Muscle of back (tissue), 13 donors: ENCODE measurements at places on chromosomes 6 and 20.

- no peak for DNase-seq
Measured at GRCh38 chr6:44096612-44097011, 30.6 kb downstream of the MRPL14 start.

DNA sequence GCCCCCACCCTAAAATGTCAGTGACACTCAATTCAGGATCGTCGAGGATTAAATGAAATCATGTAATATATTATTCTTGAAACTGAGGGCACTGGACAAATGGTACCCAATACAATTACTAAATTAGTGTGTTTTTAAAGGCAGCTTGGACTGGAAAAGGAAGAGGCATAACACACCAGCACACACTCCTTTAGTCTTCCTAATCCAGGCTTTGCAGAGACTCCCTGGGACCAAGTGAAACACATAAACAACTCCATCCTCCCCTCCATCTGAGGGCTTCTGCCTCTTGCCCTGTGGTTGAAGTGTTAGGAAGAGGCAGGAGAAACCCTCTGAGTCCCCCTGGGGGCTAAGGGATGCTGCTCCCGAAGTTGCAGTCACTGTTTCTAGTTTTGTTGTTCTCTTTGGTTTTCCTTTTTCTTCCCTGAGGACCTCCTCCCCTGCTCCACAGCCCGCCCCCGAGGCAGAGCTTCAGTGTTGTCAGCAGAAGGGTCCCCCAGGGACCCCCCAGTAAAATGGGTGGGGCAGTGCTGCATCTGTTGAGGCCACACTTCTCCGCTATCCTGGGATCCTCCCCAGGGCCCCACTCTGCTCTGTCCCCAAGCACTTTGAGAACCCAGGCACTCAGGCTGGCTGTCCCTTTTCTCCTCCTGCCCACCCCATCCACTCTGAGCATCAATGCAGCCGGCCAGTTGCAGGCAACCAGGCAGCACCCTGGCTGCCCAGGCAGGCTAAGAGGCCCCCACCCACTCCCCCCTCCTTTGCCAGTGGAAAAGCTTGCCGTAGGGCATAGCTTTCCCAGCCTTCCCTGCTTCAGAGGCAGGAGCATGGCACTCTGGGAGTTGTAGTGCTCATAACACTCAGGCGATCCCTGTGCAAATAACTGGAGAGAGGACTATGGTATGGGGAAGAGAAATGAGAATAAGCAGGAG, 5.9 kb downstream of the TMEM63B start:
- DNase-seq: no peak

GRCh38 chr6:14711056-14711703, 534.7 kb upstream of the JARID2 start:
- DNase-seq: peak; percentile 78

GRCh38 chr6:38542031-38542430, 97.7 kb downstream of the BTBD9 start:
- DNase-seq: no peak

DNA sequence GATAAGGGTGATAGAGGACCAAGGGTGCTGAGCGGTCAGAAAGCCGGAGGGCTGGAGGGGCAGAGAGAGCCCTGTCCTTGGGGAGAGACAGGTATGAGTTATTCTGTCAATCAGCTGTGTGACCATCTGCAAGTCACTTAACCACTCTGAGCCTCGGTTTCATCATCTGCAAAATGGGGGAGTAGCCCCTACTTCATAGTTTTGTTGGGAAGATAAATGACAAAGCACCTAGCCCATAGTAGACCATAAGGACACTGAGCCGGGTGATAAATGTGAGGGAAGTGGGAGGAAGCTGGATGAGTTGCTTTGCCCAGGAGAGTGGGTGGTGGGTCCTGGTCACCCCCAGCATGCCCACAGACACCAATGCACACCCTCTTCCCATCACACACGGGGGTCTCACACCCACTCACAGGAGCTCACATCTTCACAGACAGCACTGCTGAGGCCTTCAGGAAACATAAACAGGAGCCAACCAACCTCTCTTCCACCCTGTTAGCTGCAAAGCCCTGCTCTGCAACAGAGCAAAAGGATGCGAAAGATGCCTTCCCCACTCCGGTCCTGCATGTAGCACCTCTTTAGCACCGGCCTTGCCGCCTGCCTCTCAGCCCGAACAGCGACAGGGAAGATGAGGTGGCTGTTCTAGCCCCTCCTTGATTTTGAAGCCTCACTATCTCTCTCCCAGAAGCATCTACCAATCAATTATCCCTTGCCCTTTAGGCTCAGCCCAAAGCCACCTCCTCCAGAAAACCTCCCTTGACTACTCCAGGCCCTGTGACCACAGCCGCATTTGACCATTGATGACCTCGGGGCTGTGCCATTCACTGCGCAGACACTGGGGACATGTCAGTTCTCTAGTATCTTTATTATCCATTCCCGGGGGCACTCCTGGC, 18.9 kb downstream of the SPDEF start:
- DNase-seq: no peak

DNA sequence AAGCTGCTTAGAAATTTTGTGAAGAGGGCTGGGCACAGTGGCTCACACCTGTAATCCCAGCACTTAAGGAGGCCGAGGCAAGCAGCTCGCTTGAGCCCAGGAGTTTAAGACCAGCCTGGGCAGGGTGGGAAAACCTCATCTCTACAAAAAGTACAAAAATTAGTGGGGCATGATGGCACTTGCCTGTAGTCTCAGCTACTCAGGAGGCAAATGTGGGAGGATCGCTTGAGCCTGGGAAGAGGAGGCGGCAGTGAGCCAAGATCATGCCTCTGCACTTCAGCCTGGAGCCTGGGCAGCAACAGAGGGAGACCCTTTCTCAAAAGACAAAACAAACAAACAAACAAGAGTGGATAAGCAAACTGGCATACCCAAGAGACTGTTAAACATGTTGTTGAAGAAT, 308.3 kb upstream of the ADGRB3 start:
- no peak for DNase-seq

GRCh38 chr6:18530201-18530600, 143.1 kb downstream of the RNF144B start:
- DNase-seq: no peak

- peak; percentile 13 for DNase-seq
Measured at GRCh38 chr20:36604952-36605398, 604 bp upstream of the RAB5IF start.

DNA sequence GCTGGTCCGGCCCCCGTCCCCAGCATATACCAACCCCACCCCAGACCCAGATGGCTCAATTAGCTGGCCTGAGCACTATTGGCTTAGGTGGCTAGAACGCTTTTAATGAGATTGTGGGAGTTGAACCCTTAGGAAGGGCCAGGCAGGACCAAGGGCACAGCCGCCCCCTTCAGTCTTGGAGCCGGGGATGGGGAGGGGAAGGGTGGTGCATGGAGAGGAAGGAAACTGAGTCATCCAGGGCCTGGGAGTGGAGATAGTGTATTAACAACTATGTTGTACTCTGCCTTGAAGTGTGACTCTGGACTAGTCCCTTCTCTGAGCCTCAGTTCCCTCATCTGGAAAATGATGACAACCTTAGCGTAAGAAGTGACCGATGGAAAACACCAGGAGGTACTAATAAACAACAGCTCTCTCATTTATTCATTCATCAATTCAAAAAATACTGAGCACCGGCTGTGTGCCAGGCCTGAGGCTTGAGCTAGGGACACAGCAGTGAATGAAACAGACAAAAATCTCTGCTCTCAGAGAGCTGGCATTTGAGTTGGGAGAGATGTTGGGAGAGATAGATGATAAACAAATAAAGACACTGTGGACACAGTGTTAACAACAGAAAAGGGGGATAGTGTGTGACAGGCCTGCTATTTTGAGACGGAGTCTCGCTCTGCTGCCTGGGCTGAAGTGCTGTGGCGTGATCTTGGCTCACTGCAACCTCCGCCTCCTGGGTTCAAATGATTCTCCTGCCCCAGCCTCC, 11.5 kb downstream of the PEDS1 start:
- no peak for DNase-seq

DNA sequence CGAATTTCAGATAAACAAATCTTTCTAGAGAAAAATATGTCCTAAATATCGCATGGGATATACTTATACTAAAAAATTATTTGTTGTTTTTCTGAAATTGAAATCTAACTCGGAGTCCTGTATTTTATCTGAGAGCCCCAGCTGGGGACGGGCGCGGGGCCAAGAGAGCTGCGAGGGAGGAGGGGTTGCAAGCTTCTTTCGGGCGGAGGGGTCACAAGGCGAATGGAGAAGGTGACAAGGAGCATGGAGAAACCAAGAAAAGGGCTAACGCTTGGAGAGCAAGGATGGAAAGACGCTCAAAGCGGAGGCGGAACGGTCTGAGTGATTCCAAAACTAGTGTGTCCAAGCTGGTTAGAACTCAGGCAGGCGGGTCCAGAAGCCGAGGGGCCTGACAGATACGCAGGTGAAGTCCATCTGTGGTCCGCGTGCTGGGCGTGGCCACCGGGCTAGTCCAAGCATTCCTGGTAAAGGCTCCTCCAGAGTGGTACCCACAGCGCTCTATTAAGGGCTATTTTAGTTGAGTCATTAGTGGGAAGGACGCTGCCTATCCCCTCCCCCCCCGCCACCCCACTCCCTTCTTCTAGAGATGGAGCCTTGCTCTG, 41.5 kb upstream of the ZNFX1 start:
- DNase-seq: no peak

DNA sequence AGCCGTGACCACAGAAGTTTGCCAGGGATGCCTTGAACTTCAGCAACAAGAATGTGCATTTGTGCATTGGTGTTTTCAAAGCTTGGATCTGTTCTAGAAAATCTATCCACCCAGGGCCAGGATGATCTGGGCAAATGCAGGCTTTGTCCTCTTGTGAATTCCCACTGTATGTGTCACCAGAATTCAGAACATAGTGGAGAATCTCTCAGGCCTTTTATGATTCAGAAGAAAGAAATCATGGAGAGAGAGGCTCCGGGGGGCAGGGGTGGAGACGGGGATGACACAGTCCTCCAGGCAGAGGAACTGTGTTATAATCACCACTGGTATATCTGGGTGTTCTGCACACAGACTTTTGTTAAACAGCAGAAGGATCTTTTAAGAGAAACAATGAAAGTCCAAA, 304.1 kb downstream of the CDH4 start:
- DNase-seq: no peak

- DNase-seq: no peak
Measured at GRCh38 chr6:148441454-148441911, 98.8 kb downstream of the SASH1 start.

DNA sequence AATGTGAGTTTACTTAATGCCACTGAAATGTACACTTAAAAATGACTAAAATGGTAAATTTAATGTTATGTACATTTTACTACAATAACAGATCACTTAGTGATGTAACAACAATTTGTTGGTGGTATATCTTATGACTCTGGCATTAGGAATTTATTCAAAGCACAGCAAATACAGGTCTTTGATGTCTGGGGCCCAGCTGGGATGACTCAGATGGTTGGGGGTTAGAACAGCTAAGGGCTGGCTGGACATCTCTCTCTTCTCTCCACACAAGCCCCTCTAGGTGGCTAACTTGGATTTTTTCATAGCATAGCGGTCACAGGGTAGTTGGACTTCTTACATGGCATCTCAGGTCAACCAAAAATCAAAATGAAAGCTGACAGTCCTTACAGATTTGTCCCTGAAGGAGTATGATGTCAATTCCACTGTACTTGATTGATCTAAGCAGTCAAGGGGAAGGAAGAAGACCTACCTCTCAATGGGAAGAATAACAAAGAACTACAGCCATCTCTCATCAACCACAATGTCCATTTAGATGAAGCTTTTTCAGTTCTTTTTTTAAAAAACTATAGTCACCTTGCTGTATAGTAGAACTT, 37.5 kb upstream of the LCA5 start:
- DNase-seq: no peak

- peak; percentile 91 for DNase-seq
Measured at GRCh38 chr20:50192364-50193198, 2.0 kb downstream of the CEBPB start.

GRCh38 chr6:31042806-31043205, 32.5 kb downstream of the MUC22 start:
- DNase-seq: peak; percentile 43

GRCh38 chr6:6505111-6505510, 83.4 kb upstream of the LY86 start:
- no peak for DNase-seq

DNA sequence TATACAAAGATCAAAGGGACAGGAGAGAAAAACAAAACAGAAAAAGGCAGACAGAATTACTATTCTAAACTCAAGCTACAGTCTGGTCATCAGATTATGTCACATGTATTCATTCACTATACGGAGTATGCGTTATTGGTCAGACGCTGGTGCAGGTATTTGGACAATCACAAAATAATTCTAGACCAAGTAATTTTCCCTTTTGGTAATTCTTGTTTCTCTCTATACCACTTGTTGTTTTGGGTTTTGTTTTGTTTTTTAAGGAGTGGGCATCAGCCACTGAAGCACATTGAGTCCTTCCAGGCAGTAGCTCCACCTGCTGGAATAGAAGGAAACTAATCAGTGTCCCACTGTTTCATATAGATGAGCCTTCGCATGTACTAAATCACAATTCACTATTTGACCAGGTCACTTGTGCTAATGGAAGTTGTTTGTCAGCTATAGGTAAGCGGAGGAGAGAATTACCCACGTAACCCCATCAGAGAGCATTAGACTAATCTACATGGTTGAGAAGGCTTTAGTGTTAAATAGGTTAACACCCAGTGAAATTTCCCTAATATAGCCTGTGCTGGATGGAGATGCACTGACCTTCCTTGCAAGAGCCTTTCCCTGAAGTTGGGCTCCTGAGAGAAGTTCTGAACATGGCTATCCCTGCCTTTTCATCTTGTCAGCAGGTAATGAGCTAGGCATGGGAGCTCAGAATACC, 77.9 kb downstream of the TNFAIP3 start:
- DNase-seq: no peak

- no peak for DNase-seq
Measured at GRCh38 chr20:9475456-9475855, 38.9 kb upstream of the LAMP5 start.

- DNase-seq: peak; percentile 77
Measured at GRCh38 chr6:13709689-13710551, 1.7 kb downstream of the RANBP9 start.

DNA sequence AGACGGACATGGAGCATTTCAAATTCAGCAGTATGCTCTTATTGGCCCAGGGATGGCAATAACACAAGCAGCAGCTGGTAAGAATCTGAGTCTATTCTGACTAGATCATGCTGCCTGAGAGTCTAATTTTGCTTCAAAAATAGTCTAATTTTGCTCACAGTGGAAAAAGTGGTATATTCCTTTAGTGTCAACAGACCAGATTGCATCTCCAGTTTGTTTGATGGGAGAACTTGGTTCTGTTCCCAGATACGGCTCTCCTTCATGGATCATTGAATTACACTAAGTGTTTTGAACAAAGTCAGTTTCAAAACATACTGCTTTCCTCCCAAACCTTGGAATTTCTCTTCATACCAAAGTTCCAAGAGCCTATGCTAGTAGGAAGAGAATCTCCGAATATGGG, 586.1 kb downstream of the RNF144B start:
- DNase-seq: peak; percentile 37

DNA sequence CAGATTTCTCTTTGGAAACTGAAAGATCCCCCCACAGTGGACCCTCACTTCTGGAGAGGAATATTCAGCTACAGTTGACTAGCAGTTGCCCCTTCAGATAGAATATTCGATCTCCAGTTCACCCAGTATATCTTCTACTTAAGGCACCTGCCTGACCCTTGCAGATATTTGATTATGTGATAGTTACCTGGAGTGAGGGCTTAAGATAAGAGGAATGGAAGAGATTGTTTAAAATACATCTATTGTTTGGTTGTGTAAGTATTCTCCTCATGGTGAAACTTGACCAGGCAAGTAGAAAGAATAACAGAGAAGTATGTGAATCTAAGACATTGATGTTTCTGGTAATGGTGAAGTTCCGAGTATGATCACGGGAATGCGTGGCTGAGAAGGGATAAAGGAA, 1.6 kb upstream of the ZCCHC3 start:
- DNase-seq: no peak
